ENCODE measurements at places on chromosomes 4 and X.

- no peak for DNase-seq
These were observed 109.9 kb upstream of the TBL1X start for GRCh38 chrX:9354918-9355317.

DNA sequence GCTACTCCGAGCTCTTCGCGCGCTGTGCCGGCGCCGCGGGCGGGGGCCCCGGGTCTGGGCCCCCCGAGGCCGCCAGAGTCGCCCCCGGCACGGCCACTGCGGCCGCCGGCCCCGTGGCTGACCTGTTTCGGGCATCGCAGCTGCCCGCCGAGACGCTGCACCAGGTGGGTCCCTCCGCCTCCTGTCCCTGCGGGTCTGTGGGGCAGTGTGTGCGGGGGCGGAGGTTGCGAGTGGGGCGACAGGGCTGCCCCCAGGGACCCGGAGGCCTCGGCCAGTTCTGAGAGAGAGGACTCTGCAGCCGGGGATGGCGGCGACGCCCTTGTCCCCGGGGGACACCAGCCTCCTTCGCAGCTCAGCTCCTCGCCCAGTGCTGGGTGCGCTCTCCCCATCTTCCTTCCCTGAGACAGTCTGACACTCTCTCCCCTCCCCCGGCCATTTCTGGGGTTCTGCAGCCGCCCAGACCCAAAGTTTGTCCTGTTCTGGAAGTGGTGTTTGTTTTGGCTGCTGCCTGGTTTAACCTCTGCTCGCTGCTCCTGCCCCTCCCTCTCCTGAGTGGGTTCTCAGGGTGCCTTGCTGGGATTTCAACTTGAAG is 609 bp downstream of the REPS2 start:
- DNase-seq, result no peak

DNA sequence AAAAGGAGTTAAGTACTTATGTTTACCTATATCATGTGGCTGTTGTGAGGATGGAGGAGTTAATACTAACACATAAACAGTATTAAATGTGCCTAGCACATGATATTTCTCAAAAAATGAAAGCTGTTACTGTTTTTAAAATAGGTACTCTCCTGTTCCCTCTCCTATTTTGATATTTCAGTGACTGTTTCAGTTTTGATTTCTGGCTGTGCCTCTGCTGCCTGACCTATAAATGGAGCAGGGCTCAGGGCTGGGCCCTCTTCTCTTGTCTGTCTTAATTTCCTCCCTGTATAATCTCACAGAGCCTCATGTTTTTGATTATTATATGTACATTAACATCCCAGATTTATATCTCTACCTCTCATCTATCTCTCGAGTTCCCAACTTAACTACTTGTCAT is 93.3 kb downstream of the UGT8 start:
- DNase-seq, result no peak

- DNase-seq, result peak; percentile 91
These were observed 4.3 kb downstream of the ELOVL6 start for GRCh38 chr4:110193822-110194761.
